ENCODE measurements at places on chromosomes 6 and 20. TPM values are rescaled to one million over a fixed set of nuclear protein-coding genes. Genes with fewer than 3 reads are reported as not detected.

Gene BTNL2
- total RNA-seq, result not detected

Gene TMX4
- 31.0 TPM for total RNA-seq

Gene LY6G6D
- total RNA-seq, result not detected

Gene SCGN
- 0.13 TPM for total RNA-seq

Gene FLRT3
- 0.14 TPM for total RNA-seq

Gene WDR27
- total RNA-seq, result 57.0 TPM

Gene RIPPLY2
- total RNA-seq, result not detected

Gene LY6G5C
- 1.3 TPM for total RNA-seq

Gene OTOR
- total RNA-seq, result not detected

Gene SNPH
- total RNA-seq, result 4.8 TPM

Gene KCNK16
- not detected for total RNA-seq

Gene C4B
- 0.43 TPM for total RNA-seq

Gene SOX12
- total RNA-seq, result 10.8 TPM

Gene PRR18
- not detected for total RNA-seq

Gene BIRC7
- 0.27 TPM for total RNA-seq

Gene SEL1L2
- not detected for total RNA-seq
